ENCODE measurements at places on chromosomes 3 and 15. TPM values are rescaled to one million over a fixed set of nuclear protein-coding genes. Genes with fewer than 3 reads are reported as not detected.

The ASB7 gene
- total RNA-seq: 21.1 TPM

GRCh38 chr15:25894371-25894902 lies 31.3 kb upstream of the ATP10A start:
- DNase-seq: no peak

The SAMD7 gene
- not detected for total RNA-seq

- DNase-seq: peak; percentile 53
Measured at GRCh38 chr15:28094732-28095521, 4.2 kb downstream of the OCA2 start.

GRCh38 chr15:73957276-73957675 lies 31.0 kb downstream of the LOXL1 start:
- no peak for DNase-seq

GRCh38 chr3:38588371-38588971 lies 61.0 kb downstream of the SCN5A start:
- DNase-seq: peak; percentile 13

The PIGZ gene
- 1.4 TPM for total RNA-seq

DNA sequence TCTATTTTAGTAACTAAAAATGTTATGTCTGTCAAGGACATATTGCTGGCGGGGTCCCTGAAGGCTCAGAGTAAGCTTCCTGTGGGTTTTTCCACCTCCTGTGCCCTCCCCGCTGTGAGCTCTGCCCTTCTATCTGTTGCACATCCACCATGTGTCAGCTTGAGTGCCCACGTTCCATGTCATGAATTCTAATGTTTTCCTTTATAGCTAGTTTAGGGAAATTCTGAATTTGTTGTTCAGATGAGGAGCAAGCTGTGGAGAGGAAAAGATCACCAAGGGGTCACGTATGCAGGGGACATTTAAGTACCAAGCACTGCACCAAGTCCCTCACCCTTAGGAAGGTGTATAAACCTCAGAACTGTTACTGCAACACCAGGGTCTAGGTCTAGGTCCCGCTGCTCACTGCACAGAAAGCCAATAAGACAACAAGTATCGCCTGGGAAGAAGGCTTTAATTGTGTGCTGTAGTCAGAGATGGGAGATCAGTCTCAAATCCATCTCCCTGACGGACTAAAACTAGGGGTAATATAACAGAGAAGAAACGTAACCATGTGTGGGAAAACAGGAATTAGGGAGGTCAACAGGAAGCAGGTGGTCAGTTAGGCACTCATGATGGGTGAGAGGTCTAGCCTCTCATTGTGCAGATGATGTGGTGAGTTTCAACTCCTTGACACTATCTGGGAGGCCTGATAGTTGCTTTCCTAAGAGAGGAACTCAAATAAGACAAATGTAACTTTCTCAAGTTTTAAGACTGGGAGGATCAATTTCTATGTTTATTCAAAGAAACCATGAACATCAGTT lies 9.7 kb downstream of the GP9 start:
- no peak for DNase-seq

GRCh38 chr15:49898097-49898496 lies 220.9 kb downstream of the ATP8B4 start:
- DNase-seq: no peak

DNA sequence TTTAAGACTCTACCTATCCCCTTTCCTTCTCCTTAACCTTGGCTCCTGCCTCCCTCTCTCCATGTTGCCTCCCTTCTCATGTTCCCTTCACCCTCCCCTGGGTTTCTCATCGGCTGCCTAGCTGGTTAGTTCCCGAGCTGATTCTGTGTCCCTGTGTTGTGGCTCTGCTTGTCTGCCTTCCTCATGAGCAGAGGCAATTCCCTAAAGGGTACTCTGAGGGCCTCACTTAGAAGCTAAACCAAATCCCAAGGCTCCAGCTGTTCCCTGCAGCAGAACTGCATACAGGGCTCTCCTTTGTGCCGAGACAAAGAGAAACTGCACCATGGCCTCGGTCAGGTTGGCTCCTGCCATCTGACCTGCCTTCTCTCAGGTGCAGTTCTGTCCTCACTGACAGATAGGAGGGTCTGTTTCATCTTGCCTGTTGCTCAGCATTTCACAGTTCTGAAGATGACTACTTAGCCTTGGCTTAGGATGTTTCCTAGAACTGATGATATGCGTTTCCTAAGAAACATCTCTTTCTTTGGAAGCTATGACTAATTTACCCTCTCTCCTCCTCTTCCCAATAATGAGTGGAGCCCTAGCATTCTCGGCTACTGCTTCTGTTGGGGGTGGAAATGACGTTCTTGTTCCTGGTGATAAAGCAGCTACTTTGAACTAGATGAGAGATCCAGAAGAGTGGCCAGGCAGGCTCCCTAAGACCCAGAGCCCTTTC lies 27.1 kb downstream of the DUOX1 start:
- DNase-seq: no peak

The AADACL2 gene
- not detected for total RNA-seq

DNA sequence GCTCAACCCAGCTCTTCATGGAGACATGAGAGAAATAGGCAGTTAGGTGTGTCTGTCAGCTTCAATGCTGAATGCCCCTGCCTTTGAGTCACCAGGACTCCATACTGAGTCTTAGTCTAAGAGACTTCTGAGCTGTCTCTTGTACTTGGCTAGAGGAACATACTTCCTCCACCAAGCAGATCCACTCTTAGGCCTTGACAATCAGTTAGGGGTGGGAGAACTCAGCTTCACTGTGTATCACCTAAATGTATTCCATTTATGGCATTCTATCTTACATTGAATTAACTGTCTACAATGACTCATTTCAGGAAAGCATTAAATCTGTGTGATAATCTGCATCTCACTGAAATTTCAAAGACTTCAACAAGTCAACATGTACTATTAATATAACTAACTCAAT lies 66.0 kb downstream of the STAC start:
- no peak for DNase-seq

DNA sequence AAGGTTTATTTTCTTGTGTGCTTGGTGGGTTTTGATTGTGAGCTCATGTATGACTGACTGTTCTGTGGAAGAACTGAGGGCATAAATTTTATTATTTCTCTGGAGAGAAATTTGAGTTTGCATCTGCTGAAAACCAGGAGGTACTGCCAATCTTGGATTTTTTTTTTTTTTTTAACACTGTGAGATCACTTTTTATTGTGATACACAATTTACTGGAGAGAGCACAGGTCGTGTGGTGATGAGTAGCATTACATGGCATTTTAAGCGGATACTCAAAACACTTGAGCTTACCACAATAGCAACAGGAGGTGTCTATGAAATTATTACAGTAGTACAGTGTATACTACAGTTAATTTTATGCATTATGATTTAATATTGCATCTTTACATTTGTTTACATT lies 237.4 kb downstream of the MFSD1 start:
- DNase-seq: no peak

DNA sequence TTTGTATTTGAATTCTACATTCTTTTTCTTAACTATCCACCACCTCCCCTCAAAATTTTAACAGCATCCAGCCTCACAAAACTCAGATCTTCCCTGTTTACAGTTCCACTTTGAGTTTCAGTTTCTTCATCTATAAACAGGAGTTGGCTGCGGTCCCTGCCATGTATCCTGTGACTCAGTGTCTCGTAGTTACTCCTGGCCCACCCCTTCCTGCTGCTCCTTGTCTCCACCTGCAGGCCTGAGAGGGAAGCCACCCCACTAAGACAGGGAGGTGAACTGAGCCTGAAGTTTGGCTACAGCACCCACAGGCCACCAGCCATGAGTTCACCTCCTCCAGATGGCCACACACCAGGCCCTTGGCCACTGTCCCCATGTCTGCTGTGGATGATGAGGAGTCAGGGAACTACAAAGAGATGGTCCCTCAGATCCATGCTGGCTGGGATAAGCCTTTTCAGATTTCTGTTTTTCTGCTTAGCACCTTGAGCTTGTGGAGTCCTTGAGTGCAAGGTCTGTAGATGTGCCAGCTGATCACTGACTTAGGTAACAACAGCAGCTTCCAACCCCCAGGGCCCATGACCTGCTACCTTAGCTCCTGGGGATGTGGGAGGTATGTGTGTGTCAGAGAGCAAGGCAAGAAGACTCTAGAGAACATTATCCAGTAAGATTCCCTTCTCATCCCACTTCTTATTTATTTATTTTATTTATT lies 37.5 kb downstream of the CD86 start:
- peak; percentile 40 for DNase-seq

GRCh38 chr15:51623386-51623938 lies 891 bp upstream of the DMXL2 start:
- DNase-seq: no peak

DNA sequence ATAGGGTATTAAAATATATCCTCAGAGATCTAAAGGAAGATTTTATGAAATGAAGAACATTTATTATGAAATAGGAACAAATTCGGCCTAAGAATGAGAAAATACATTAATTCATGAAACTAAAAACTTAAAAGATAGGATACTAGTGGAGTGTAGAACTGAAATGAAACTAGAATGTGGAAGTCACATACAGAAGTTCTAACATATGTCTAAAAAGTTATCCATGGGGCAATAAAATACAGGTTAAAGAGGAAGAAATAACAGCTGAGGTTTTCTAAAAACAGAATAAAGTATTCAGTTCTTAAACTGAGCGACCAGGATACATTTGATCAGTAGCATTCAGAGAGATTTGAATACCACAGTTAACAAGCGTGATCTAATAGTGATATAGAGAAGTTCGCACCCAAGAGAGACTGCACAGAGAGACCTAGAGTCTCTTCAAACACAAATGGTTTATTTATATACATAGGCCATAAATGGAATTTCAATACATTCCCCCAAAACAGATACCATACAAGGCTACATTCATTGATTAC lies 85.9 kb downstream of the FEZF2 start:
- no peak for DNase-seq

The ANKRD63 gene
- not detected for total RNA-seq

DNA sequence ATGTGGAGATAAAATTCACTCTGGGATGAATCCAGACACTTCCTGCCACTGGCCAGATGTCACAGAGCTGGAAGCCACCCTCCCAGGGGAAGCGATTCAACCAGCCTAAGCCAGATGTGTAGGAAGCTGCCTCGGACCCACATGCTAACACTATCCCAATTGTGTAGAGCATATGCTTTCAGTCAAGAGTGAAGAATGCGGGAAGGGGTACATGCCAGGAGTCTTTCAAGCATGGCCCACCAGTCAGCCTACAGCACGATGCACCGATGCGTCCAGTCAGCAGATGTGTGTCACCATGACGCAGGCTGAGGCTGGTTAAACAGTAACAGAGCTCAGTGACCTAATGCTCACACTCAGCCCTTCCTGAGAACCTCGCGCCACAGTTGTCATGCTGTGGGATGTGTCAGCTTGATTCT lies 38.8 kb upstream of the BNC1 start:
- DNase-seq: no peak

DNA sequence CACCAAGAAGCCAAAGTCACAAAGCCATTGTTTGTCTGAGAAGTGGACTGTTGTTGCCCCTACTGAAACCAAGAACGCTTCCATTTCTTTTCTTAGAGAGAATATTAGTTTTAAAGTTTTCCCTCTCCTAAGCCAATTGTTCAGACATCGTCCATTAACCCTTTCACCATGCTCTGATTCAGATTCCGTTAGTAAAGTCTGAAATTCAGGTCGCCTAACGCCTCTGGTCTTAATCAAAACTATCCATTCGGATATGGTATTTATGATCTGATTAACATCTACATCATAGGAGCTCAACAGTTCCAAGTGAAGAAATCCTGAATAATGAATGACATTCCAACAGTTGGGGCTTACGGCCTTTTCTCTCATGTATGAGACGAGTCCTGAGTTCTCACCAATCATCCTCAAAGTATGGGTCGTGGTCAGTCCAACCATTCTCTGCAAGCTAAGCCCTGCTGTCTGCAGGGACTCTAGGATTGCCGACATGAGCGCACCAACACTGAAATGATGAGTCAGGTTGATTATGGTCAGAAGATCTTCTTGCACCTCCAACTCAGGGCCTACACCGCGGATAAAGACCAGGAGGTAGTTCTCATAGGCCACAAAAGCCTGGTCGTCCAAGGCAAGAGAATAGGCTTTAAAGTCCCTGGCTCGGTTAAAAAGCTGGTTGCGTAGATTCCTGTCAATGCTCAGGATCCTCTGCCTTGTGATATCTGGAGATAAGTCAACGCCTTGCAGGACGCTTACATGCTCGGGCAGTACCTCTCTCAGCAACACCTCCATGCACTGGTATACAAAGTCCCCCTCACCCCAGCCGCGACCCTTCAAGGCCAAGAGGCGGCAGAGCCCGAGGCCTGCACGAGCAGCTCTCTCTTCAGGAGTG lies 767 bp downstream of the EPM2AIP1 start:
- DNase-seq: no peak

The VPS18 gene
- total RNA-seq: 20.1 TPM

DNA sequence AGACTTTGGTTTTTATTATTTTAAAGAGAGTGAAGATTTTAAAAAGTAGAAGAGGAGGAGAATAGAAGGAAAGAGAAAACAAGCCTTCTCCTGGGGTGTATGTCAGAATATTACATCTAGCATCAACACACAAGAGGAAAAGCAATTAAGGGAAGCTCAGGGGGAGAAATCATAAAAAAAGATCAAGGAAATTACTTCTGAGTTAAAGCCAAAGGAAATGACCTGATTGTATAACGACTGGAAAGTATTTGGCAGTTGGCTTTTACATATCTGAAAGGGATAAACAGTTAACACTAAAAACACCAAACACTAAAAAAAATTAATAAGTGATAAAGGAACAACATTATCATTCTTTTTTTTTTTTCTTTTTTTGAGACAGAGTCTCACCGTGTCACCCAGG lies 58.4 kb downstream of the CPNE4 start:
- DNase-seq: no peak

The FETUB gene
- total RNA-seq: not detected

DNA sequence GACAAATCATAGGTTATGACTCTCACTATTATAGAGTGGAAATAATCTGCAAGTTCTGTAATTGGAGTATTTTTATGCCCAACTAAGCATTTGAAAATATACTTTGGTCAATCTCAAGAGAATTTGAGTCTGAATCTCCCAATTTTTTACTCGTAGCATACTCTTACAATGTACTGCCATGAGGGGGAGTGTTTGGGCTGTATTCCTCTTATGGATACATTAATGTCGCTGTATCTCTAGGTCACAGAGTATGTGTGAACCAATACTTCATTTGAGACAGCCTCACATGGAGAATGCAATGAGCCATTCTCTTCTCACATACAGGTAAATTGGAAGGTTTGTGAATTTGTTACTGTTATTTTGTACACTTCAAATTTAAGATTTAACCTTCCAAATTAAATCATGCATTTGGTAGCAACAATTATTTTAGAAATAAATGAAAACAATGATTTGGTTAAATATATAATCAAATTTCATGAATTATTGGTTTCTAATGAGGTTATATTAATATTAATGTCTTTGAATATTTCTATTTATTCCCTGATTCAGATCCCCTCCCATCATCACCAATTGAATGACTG lies 5.5 kb upstream of the CD200 start:
- no peak for DNase-seq

The CKMT1A gene
- total RNA-seq: not detected

The IL12A gene
- 0.65 TPM for total RNA-seq

The GP5 gene
- 2.3 TPM for total RNA-seq

GRCh38 chr3:195889870-195890295 lies 18.5 kb downstream of the TNK2 start:
- DNase-seq: no peak

The CPB1 gene
- total RNA-seq: not detected

All from activated naive CD8-positive, alpha-beta T cell treated with anti-CD3 and anti-CD28 coated beads, Interleukin-2, amount 10 ng/mL, durations not matched to agents 7 days and 5 days (primary cell).